ENCODE measurements at places on chromosomes 11 and 22.

DNA sequence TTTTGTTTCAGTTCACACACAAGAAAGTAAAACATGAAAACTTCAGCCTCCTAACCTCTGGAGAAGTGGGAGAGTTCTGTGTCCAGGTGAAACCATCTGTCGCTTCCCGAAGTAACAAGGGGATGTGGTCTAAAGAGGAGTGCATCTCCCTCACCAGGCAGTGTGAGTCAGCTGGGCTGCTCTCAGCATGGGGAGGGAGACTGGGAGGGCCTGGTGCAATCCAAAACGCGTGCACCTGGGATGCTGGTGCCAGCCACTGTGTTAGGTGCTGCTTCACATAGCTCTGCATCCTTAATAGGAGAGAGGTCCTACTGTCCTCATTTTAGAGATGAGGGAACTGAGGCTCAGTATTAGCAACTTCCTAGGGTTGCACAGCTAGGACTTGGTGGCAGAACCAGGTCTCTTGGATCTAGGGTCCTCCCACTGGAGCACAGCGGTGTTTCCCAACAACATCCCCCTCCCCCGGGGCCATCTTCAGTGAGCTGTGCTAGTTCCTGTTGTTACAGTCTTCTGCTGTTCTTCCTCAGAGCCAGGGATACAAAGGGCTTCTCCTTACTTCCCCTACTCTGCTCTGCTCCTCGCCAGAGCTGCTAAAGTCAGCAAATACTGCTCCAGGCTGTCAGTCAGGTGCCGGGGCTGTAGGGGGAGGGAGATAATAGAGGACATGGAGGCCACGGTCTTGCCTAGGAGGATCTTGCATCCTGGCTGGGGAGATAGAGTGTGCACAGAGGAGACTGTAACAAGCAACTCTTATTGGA lies 8.0 kb downstream of the IL10RA start:
- DNase-seq: no peak

DNA sequence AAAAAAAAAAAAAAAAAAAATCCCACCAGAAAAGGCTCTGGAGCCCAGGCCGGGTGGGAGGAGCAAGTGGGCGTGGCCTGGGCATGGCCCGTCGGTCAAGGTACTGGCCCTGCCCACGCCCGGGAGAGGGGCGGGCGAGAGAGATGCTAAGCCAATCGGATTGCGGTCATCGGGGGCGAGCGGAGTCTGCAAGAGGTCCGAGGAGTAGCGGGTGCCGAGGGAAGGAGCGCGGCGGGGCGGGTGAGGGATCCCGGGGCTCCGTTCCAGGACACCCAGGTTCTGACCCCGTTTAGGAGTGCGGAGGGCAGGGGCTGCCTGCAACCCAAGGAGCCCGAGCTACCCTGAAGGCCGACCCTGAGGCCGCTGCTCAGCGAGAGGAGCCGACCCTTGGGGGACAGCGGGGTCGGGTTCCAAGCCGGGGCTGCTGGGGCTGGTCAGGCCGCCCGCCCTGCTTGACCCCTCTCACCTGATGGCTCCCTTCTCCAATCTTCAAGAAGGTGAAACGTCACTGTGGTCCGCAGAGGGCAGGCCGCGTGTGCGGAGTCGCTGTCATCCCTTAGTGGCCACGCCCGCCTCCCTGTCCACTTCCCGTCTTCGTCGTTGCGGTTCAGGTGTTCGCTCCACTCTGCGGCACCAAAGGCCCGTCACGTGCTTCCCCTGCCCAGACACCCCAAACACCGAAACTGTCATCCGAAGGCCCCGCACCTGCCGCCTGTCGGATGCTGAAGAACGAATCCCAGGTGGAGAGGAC lies 11.1 kb upstream of the TAB1 start:
- peak; percentile 46 for DNase-seq

GRCh38 chr11:130034236-130034635 lies 31.6 kb upstream of the PRDM10 start:
- no peak for DNase-seq

- DNase-seq: no peak
Observed at GRCh38 chr11:43071338-43071737, 240.5 kb upstream of the API5 start.

DNA sequence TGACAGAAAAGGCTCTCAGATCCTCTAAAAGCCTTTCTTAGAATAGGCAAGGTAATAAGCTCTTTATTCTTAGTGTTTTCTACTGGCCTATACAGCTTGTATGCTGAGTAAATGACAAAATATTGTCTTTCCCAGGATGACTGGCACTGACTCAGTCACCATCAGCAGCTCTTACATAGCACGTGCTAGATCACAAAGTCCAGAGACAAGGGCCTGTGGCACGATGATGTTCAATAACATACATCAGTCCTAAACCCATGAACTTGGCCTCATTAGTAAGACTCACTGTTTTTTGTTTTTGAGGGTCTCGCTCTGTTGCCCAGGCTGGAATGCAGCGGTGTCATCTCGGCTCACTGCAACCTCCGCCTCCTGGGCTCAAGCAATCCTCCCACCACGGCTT lies 42.7 kb downstream of the CELF1 start:
- DNase-seq: no peak

GRCh38 chr22:37503850-37504249 lies 15.4 kb downstream of the CARD10 start:
- no peak for DNase-seq

- no peak for DNase-seq
Observed at GRCh38 chr11:83715927-83716535, 429.9 kb upstream of the CCDC90B start.

GRCh38 chr11:94948070-94948617 lies 25.2 kb downstream of the CWC15 start:
- no peak for DNase-seq

- no peak for DNase-seq
Observed at GRCh38 chr11:33700063-33700501, 544 bp downstream of the C11orf91 start.

GRCh38 chr11:17026487-17027082 lies 12.4 kb upstream of the PLEKHA7 start:
- DNase-seq: no peak

- DNase-seq: peak; percentile 35
Observed at GRCh38 chr11:2268729-2269600, 1.4 kb downstream of the ASCL2 start.

DNA sequence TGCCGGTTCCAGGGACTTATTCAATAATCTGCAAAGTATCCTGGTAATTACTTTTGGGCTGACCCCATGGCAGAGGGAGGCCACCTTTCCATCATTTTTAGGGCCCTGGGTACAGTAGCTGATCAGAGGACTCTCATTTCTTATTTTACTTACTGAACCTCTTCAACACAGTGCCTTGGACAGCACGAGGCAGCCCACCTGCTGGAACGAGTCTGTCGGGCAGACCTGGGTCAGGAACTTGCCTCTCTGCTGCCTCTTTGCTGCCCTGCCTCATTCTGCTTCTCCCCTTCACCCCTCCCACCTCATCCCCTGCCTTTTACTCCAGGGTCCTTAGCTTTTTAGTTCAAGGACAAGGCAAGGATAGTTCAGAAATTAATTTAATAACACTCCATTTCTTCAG lies 204.5 kb downstream of the CSNK2A3 start:
- DNase-seq: no peak

GRCh38 chr11:12797996-12798395 lies 123.8 kb downstream of the TEAD1 start:
- DNase-seq: no peak

- no peak for DNase-seq
Observed at GRCh38 chr11:34259087-34259486, 98.7 kb downstream of the ABTB2 start.
